ENCODE measurements at places on chromosomes 7 and 10. TPM values are rescaled to one million over a fixed set of nuclear protein-coding genes. Genes with fewer than 3 reads are reported as not detected.

Gene SEMA3C
- 66.9 TPM for total RNA-seq

Gene PSPH
- total RNA-seq, result 12.0 TPM

Gene MKX
- not detected for total RNA-seq

Gene CYP2C19
- 0.11 TPM for total RNA-seq

Gene ADRB1
- 63.0 TPM for total RNA-seq

Gene ZNF736
- 3.8 TPM for total RNA-seq

Gene ADIRF
- 43.2 TPM for total RNA-seq

DNA sequence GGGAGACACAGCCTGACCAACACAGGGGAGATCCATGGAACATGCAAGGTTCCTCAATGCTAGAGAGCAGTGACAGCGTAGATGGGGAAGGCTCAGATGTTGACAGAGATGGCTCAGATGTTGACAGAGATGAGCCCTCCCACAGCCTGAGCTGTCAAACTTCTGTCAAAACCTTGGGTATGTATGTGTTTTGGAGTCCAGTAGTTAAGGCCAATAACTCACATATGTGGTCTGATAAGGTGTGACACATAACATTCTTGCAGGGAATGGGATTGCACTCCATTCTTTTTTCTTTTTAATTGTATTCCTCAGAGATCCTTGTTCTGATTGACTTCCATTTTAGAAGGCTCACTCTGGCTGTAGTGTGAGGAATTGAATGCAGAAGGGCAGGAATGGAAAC lies 136.3 kb downstream of the C1GALT1 start:
- DNase-seq, result no peak

- DNase-seq, result no peak
These were observed 809.0 kb downstream of the NRG3 start for GRCh38 chr10:82683945-82684344.

DNA sequence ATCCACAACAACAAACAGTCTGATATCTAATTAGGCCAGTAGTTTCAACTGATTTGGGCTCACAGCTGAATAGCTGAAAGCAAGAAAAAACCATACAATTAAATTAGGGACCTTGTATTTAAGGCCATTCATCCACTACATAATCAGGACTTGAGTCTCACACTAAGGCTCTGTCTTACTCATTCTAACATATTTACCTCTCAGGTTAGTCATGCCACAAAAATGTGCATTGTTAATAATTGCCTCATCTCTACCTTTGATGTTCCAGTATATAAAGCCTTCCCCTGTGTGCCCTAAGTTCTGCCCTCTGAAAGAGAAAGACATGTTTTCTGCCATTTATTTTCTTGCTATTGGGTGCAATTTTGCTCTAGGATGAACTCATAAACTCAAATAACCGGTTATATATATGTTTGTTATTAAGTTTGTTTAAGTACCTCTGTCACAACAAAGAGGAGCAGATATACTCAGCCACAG lies 5.3 kb upstream of the C1GALT1 start:
- no peak for DNase-seq

DNA sequence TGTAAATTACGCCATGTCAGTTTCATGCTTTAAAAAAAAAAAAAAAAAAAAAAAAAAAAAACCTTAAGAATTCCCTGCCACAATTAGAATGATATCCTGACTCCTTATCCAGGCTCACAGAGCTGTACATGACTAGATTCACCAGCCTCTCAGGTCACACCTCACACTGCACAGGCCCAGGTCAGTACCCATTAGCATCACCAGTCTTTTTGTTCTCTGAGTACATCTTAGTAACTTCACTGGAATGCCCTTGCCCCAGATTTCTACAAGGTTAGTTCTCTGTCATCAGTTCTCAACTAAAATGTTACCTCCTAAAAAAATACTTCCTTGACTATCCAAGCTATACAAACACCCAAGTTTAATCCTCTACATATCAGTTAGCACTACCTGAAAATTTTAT lies 211.0 kb downstream of the LRRN3 start:
- DNase-seq, result no peak

DNA sequence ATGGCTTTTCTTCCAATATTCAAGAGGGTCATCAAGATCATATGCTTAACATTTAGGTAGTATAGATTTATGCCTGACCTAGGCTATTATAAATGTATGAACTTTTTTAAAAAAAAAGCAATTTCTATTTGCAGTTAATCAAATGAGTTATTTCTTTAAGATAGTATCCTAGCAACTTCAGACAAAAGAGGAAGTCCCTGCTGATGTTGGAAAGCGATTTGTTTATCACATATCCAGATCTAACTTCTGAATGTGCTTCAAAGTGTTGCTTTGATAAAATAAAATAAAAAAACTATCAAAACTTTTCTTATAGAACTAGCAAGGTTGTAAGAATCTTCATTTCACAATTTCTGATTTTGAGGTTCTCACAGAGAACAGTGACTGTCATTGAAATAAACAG lies 401.9 kb upstream of the PHF14 start:
- DNase-seq, result no peak

Measured in Right ventricle myocardium superior (tissue), 1 donor.